Myocyte (in vitro differentiated cells): ENCODE measurements at places on chromosomes 5 and 9.
A peak's percentile ranks its signal among the peaks of the same experiment; 100 is the strongest.

GRCh38 chr5:33440482-33441240 is at the start of gene TARS1:
TARS1 (plus strand) TSS chr5:33440965; CDS start chr5:33441087, 122 bp downstream.
- peak; percentile 100 for DNase-seq

DNA sequence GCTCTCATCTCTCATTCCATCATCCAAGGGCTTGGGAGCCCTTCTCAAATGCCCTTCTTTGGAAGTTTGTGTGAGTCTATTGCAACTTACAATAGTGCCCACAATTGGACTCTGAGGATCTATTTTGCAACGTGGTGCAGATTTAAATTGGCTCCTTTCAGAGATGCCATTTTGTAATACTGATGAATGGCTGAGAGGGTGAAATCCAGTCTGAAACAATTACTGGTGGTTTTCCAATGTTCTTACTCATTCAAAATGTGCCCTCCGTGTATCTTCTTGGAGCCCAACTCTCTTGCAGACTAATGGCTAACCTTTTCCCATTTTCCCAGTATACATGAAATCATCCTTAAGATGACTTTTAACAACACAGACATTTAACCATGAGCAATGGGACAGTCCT is 6.1 kb downstream of the ZNF462 start:
- DNase-seq: no peak

GRCh38 chr5:154147666-154148065 is 42.9 kb upstream of the GALNT10 start:
- no peak for DNase-seq

DNA sequence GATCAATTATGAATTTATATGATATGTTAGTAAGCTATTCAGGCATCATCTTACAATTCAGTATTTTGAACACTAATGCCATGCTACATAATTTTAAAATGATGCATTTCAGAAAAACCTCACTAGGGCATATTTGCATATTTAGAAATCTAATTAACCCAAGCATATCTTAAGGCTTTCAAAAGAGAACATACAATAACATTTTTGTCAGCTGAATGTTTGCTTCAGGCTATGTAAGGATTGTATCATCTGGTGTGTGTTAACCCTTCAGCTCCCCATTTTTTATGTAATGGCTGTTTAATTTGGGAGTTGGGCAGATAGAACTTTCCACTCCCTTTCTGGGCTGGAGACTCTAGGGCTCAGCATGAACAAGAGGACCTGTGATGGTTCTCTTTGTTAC is 299.1 kb upstream of the EFNA5 start:
- DNase-seq: no peak

DNA sequence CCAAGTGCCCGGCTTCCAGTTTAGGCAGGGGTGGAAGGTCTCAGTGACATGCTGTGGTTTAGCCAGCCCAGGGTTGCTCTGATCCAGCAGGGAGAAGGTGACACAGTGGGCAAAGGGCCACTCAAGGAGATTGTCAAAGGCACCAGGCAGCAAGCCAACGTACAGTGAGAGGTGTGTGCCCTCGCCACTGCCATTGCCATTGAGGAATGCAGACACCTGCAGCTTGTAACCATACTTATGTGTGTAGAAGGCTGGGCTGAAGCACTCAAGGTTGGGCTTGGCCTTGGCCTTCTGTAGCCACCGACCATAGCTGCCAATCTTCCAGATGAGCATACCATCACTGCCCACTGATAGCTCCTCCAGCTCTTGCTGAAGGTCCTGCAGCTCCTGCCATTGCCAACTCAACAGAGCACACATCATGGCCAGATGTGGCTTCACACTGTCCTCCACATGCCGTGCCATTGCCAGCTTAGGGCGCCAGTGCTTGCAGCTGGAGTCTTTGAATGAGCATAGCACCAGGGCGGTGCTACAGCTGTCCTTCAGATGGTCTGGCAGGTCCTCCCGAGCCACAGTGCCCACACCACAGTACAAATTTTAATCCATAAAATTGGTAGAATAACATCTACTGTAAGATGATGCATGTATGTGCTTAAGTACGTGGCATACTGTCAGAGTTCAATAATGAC is 59.7 kb upstream of the HMHB1 start:
- no peak for DNase-seq

DNA sequence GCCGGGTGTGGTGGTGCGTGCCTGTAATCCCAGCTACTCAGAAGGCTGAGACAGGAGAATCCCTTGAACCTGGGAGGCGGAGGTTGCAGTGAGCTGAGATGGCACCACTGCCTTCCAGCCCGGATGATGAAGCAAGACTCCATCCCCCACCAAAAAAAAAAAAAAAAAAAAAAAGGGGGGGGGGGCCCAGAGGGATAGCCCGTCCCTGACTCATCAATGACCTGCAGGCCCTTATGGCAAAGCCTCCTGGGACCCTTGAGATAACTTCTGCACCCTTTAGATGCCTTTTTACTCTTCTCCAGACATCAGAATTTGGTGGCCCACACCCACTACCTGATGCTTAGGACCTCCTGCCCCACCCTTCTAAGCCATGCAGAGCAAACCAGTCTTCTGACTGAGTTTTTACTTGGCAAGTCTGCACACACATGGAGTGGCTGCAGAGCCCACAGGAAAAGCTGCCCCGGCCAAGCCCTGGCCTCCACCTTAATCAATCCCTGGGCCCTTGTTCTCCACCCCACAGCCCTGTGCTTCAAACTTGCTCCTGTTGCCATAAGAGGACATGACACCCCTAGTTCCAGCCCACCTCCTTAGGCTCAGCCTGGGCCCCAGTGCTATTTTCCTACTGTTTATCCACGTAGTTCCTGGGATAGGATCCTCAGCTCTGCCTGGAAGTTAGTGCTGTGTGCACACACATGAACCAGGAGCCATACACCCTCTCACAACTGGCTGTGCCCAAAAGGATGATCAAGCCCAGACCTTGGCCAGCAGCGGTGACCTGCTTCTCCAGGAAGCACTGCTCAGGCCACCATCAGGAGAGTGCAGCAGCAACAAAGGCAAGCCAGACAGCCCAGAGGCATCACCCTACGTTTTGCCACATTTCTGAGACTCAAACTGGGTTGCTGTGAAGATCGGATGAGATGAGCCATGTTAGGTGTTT is 5.1 kb downstream of the MGAT1 start:
- DNase-seq: no peak

DNA sequence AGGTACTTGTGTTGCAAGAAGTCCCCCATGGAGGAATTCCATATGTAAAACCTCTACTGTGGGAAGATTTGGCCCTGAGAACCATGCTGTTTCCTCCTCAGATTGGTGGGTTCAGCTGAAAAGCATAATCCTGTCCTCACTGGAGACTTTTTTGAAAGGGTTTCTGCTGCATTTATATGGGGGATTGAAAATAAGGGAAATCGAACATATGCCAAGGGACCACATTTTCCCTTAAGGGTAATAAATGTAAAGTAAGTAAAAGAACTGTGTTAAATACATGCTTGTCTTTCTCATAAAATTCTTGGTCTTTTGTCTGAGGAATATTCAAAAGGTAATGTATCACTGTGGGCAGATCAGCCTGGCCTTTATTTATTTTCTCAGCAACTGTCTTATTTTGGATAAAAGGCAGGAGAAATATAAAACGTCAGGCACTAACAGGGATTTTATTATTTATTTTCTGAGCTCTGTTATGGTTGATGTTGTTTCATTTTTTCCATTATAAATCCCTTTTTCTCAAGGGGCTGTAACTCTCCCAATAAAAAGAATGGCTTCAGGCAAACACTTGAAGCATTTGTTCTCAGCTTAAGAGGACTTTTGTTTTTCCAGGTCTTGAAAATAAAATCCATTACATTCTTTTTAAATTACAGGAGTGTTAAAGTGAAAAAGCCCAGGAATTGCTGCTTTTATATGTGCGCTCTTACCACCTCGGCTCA is 131.4 kb downstream of the FGF10 start:
- no peak for DNase-seq

- no peak for DNase-seq
Observed at GRCh38 chr5:148843510-148844318, 17.3 kb downstream of the ADRB2 start.

DNA sequence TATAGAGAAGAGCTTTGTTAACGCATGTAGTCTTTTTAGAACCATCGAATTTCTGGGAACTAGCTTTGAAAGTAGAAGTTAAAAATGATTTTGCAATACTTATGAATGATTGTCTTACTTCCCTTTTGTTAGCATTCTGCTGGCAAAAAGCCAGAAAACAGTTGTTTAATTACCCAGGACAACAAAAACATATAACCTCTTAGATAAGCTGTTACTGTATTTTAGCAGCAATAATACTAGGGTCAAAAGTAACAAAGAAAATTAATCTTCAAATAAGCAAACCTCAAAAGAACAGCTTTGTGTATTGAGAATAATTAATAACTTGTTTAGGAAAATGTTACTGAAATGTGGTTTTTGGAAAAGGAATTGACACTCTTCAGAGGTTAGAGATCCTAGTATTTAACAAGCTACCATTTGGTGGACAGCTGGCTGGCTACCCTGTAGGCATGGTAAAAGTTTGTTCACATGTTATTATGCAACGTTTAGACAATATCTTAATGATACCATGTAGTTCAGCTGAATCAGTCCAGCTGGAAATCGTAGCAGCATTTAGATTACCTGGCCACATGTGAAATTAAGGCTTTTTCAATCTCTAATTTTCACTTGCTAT is 3.8 kb downstream of the FGF10 start:
- no peak for DNase-seq

DNA sequence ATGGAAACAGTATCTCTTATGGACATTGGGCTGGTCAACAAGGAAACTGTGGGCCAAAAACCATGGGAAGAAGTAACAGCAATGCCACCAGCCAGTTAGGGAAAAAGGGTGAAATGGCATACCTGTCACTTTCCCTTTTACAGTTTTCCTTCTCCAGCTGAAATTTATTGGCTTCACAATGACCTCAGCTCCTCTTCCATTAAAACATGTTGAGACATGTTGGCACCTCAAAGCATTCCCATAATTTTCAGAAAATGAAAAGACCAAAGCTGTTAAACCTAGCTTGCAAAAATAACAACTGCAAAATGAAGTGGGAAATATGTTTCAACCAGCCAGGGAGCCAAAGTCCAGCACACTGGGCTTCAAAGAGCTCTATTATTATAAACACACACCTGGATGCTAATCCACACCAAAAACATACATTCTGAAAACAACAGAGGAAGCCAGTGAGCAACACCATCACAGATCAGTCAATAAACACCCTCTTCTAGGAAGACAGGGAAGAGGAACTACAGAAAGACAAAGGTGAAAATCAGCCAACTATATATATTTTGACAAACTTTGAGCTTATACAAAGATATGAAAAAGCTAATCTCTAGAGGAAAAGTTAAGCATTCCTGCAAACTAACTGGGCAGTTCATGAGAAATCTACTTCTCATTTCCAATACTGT is 78.4 kb upstream of the PTGER4 start:
- DNase-seq: no peak

GRCh38 chr9:78261403-78262001 is 25.6 kb downstream of the CEP78 start:
- peak; percentile 58 for DNase-seq

DNA sequence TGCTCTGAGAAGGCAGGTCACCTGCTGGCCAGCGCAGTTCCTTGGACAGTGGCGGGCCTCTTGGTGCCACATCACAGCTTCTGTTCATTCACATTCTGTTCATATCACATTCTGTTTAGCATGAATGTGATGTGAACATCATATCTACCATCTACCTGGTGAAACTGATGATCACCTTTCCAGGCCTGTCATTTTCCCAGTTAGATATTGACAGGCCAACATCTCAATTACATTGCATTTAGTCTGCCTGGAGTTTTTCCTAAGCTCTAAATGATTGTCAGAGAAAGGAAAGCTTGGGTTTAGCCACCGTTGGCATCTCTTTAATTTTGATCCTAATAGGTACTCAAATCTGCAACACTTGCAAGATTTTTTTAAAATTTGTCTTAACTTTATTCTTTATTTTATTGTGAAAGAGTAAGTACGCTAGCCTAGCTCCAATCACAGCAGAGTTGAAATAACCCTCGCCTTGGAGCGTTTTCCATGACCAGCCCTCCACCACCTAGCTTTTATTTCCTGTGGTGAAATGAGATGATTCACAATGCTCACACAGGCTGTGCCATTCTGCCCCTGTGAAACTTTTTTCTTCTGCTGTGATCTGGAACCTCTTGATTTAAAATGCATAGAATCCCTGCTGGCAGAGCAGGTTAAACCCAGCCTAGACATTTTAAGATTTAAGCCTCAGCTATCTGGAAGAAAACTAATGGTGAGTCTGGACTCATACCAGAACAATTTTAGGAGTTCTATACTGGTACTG is 225.0 kb downstream of the ESM1 start:
- DNase-seq: no peak

GRCh38 chr5:35890021-35891020 is 33.6 kb downstream of the IL7R start:
- DNase-seq: no peak

DNA sequence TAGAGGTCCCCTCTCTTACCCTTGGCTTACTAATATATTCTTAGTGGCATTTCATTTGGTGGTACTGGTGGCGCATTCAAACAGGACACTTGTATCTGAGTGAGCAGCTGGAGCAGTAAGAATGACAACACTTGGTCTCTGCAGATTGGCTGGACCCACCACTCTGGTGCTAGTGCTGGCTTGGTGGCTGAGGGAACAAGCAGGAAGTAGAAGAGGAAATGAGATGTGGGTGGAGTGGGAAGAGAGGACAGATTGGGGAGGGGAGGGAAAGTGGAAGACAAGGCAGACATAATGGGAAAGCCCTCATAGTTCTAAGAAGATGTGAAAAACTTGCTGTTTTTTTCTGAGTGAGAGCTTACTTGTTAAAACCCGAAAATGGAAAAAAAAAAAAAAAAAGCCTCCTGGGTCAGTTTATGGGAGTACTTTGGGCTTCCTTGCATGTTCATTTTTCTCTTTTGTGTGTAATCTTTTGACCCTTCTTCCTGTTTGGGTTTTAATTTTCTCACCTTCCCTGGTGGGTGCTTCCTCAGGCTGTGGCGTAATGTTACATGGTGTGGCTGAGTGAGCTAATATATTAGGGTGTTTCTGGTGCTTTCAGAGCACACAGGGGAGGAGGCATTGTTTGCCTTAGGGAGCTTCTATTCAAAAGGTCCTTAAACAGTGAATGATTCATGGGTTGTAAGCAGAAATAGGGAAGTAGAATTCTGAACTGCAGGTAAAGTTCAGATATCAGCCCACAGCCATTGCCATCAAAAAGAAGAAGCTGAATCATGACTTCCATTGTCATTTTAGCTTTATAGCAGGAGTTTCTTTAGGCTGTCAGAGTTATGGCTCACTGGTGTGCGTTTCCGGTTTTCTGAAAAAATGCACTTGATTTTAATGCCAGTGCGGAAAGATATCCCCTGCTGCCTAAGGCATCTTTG is 52.3 kb downstream of the TLE4 start:
- peak; percentile 64 for DNase-seq

DNA sequence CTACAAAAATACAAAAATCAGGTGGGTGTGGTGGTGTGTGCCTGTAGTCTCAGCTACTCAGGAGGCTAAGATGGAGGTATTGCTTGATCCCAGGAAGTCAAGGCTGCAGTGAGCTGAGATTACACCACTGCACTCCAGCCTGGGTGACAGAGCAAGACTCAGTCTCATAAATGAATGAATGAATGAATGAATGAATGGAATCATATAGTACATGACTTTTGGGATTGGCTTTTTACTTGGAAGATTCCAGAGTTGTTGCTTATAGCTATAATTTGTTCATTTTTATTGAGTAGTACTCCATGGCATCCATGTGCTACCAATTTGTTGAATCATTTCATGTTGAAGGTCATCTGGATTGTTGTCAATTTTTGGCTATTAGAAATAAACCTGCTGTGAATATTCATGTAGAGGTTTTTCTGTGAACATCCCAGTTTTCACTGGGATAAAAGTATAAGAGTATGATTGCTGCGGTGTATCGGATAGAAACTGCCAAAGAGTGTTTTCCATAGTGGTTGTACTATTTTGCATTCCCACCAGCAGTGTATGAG is 19.9 kb downstream of the ERBIN start:
- DNase-seq: no peak
